ENCODE measurements at places on chromosomes 7 and 10.

GRCh38 chr10:69848454-69848853 is 46.7 kb downstream of the COL13A1 start:
- no peak for DNase-seq

- DNase-seq, result no peak
These were observed 7.5 kb downstream of the ZYX start for GRCh38 chr7:143388491-143389101.

DNA sequence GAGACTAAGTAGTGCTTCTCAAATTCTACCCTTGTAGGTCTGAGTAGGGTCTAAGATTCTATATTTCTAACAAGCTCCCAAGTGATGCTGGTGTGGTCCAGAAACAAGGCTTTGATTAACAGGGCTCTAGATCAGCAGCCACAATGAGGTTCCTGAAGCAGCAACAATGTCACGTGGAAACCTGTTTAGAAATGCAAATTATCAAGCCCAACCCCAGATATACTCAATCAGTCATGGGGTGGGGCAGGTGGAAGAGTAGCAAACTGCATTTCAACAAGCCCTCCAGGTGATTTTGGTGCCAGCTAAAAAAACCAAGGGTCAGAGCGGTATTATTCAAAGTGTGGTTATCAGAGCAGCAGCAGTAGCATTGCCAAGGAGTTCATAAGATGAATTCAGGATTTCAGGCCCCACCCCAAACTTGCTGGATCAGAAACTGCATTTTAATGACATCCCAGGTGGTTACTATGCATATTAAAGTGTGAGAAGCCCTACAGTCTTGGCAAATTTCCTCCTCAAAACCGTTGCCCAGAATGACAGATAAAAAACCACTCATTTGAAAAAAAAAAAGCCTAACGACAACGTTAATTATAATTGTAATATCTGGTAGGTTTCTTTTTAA is 199.2 kb downstream of the AHR start:
- DNase-seq, result no peak

- DNase-seq, result no peak
These were observed 49.4 kb upstream of the CTBP2 start for GRCh38 chr10:125209591-125210355.

DNA sequence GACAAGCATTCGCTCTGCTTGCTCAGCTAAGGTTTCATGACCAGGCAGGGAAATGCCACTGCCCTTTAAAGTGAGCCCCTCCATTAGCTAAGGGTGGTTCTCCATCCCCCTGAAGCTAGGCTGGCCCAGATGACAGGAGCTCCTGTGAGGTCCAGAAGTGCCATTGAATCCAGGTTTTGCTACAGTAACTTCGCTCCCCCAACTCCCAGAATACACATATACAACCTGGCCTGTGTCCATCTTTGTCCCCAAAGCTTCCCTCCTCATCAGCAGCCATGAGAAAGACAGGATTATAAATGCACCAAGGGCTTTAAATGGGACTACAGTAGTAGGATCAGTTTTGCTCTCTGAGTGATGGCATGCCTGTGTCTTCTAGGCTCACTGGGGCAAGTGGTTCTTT is 35.5 kb upstream of the VCL start:
- DNase-seq, result no peak

DNA sequence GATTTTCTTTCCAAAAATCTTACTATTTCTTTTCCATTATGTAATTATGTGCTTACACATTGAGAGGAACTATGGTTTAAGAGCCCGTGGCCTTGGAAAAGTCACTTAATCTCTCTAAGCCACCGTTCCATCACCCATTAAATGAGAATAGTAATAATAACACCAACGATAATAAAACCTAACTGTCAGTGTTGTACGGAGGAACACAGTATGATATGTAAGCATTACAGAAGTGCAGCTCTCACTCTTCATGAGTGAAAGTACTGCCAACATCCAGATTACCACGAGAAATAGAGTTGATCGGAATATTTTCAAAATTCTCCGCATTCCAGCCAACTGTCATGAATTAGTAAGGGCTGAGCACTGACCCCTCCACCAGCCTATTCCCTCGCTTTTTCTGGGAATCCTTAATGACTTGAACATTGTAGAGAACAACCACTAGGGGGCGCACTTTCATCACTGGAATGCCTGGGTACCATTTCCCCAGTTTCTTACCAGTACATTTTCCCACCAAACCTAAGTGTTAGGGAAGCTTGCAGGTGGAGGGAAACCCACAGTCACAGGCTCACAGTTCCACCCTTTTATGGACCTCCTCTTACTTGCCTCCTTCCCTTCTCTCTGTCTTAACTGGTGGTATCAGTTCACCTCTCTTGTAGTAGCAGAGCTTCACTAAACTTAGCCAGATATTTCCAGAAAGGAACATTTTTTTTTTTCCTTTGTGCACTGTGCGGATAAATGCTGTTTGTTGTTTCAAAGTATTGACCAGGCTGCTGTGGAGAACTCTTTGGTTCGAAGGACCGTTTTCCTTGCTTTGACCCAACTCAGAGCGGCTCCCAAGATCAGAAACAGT is 27.8 kb downstream of the NKX2-3 start:
- DNase-seq, result no peak

DNA sequence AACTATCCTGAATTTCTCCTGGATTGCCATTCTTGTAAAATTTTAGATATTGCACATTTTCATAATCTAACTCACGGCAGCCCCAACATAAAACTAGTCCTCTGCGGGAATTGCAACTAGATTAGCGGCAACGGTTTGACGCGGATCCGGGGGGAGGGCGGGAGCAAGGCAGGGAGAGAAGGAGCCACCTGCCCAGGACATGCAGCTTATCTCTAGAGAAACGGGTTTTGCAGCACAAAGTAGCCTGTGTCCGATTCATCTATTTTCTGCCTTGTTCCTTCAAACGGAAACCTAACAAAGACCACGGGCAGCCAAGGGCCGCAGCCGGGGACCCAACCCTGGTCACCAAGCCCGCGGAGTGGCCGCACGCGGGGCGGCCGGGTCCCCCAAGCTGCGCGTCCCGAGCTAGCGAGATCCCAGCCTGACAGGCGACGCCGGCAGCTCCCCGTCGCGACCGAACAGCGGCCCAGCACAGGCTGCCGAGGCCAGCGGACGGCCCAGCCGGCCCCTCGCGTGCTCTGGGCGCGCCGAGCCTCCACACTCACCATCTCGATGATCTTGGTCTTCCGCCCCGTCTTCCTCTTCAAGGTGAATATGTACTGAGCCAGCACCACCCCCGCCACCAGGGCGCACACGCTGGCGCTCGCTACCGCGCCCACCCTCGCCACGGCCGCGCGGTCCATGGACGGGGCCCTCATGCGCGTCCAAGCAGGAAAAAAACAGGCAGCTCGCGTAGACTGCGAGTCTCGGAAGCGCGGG is at the start of gene NT5C3A:
TSS of gene NT5C3A (minus strand) at position 754 of the 759 bp plus-strand sequence. CDS start at position 683, 71 bp downstream.
- peak; percentile 46 for DNase-seq

DNA sequence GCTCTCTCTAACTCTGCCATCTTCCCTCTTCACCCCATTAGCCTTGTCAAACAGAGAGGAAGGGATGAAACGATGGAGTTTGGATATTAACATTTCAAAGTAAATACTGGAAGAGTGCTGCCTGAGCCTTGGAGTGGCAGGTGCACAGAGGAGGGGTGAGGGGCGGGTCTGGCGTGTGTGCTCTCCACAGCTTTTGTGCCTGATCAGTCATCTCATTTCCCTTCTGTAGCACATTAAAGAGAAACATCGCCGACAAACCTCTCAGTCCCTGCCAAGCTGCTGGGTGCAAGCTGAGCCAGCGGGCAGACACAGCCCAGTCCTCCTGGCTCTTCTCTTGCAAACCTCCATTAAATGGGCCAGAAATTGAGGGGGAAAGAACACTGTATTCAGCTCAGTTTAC is 76.2 kb downstream of the SLIT1 start:
- peak; percentile 65 for DNase-seq

GRCh38 chr10:131862548-131862947 is 38.3 kb upstream of the PPP2R2D start:
- no peak for DNase-seq

DNA sequence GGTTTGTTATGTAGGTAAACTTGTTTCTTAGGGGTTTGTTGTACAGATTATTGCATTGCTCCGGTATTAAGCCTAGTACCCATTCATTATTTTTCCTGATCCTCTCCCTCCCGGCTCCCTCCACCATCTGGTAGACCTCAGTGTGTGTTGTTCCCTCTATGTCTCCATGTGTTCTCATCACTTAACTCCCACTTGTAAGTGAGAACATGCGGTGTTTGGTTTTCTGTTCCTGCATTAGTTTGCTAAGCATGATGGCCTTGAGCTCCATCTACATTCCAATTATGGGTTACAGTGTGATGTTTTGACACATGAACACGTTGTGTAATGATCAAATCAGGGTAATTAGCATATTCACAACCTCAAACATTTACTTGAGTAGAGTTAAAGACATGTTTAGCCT is 237.5 kb downstream of the ABCA13 start:
- DNase-seq, result no peak

DNA sequence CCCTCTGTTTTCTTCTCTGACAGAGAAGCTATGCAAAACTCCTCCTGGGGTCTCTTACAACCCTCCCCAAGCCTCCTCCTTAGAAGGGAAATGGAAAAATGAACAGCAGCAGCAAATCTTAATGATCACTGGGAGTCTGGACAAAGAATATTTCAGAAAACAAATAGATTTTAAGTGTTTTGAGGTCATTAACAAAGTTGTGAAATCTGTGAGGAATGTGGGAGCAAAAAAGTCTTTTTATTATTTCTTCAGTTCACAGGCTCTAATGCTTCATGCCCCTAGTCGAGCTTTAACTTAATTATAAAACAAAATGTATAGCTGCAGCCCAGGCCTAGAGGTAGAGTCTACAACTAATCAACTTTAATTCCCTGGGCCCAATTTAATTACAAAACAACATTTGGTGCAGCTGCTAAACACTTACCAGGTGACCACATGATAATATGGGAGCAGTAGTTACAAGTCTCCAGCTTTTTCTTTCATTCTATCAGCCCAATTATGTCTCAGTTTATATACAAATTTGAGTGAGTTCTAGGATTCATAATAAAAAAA is 293.2 kb downstream of the THSD7A start:
- no peak for DNase-seq

DNA sequence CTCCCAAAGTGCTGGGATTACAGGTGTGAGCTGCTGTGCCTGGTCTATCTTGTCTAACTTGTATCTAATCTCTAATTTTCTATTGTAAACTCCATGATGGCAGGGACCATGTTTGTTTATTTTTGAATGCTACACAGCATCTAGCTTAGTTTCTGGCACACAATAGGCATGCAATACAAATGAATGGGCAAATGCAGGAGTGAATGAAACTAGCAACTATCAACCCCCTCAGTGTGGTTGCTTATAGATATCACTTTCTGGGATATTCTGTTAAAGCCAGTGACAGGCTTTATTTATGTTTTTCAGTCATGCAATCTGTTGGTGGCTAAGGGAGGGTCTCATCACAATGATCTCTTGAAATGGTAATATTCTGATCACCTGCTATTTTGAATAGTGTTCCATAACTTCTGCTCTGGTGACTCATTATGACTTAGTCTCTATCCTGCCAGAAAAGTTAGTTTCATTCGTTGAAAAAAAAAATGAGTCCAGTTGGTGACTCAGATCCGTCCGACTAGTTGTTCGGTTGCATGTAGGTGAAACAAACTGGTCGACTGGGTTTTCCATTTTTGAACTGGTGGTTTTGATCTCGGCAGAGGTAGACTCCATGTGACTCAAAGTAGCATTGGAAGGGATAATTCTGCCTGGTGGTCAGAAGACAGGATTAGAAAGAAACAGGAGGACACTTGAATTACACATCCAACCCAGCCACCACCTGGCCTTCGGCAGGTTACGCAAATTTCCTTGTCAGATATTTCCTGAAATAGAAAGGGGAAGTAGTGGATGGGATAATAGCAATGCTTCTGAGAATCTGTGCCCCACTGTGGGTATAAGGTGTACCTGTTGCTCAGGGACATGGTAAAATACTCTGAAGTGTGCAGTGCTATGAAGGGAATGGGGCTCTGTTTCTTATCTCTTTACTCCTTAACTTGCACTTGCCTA is 76.8 kb downstream of the GATA3 start:
- DNase-seq, result no peak

GRCh38 chr7:50358041-50358705 is 53.7 kb downstream of the IKZF1 start:
- no peak for DNase-seq

GRCh38 chr10:110978204-110978603 is 58.8 kb downstream of the SHOC2 start:
- no peak for DNase-seq

DNA sequence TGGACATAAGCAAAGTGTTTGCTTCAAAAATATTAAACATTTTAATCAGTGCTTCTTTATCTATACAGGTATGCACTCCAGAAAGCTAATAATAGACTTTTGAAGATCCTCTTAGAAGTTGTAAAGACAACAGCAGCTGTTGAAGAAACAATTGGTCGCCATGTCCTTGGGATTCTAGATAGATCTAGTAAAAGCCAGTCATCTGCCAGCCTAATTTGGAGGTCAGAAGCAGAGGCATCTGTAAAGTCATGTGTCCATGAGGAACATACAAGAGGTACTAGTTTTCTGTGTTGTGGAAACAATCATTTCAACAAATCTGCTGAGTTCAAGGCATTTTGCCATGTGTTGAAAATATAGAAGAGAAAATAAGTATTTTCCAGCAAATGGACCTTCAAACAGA is 89.3 kb downstream of the CYP51A1 start:
- no peak for DNase-seq

DNA sequence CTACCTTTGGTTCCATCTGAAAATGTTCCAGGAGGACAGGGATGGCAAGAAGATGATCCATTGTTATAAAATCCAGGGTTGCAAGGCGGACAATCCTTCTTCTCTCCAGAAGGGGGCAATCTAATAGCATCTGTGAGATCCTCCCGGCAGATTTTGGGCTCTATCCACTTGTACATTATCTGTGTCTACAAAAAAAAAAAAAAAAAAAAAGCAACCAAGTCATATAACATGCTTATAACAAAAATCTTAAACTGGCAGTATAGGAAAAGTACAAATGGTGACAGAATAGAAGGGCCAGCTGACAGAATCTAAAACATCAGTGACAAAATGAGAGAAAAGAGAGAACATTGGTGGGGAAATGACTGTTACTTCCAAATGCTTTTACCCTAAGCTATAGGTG is 132.7 kb downstream of the ELAPOR2 start:
- DNase-seq, result peak; percentile 44

DNA sequence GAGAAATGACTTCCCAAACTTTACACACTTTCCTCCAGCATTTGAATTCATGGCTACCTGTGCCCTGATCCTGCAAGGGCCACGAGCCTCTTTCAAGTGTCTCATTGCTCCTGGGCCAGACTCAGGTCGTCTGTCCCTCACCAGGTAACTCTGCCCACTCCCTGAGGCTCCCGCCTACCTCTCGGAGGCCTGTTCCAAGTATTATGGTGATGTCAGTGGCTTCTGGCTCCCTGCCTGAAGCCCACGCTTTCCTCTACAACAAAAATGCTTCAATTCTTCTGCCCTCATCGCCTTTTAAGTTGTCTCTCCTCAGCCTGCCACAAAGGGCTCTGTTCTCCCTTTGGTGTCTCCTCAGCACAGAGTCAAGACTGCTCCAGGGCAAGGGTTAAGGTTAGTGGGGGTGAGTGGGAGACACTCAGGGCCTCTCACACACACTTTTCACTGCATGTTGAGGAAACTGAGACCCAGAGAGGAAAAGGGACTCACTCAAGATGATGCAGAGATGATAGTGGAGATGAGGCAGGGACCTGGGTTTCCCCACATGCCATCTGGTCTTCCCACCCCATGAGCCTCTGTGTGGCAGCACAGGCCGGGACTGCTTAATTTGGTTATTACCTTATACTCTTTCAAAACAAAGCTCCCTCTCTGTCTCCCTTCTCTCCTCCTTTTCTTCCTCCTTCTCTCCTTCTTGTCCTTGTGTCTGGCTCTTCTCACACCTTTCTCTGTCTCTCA is 28.3 kb upstream of the EGR2 start:
- DNase-seq, result no peak

GRCh38 chr10:112957640-112958092 is 7.6 kb downstream of the TCF7L2 start:
- DNase-seq, result no peak
